ENCODE measurements at places on chromosomes 7 and 10.

DNA sequence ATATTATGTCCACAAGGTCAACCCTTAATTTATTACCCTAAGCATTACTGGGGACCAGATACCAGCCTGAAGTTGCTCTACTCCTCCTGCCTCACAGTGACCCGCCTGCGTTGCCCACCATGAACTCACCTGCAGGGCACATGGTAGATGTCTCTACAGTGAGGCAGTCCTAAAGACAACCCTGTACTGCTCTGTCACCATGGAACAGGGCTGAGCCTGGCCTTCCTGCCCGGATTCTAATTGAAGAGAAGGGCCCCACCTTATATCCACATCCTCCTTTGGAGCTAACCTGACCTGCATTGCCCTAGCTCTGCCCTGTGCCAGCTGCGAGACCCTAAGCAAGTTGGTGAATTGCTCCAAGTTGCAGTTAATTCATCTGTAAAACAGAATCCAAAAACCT is 4.1 kb downstream of the SH3PXD2A start:
- peaks cover 5% of the 10 kb centered on the region for H3K4me1 ChIP-seq
- H3K36me3 ChIP-seq = no peaks in the 10 kb centered on the region
- H3K27me3 ChIP-seq = peaks cover 30% of the 10 kb centered on the region
- DNase-seq = no peak
- H3K4me3 ChIP-seq = no peak overlapping the region

DNA sequence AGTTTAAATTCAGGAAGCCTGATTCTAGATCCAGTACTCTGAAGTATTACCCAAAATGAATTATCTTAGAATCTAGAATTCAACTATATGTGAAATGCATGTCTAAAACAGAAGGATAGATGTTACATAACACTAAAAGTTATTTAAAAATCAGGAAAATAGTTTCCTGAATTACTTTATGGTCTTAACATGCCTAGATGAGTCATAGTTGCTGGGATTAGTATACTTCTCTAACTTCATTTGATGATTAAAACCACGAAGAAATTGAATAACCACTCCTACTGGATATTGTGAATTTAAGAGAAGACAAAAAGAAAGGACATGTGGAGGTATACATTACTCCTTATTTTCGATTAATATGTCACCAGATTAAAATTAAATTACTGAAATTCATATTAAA is 65.5 kb downstream of the ATAD1 start:
- no peak for DNase-seq
- no peaks in the 10 kb centered on the region for H3K27me3 ChIP-seq
- peaks cover 6% of the 10 kb centered on the region for H3K36me3 ChIP-seq
- H3K27ac ChIP-seq = no peak overlapping the region
- peaks cover 7% of the 10 kb centered on the region for H3K4me1 ChIP-seq
- no peak overlapping the region for H3K4me3 ChIP-seq

GRCh38 chr10:104631946-104632345 is 9.1 kb upstream of the SORCS3 start:
- H3K36me3 ChIP-seq = no peaks in the 10 kb centered on the region
- no peaks in the 10 kb centered on the region for H3K4me1 ChIP-seq
- H3K4me3 ChIP-seq = no peak overlapping the region
- no peak overlapping the region for H3K27ac ChIP-seq

GRCh38 chr7:50693455-50694130 is 89.1 kb downstream of the GRB10 start:
- peaks cover 2% of the 10 kb centered on the region for H3K36me3 ChIP-seq
- no peak overlapping the region for H3K27ac ChIP-seq

GRCh38 chr7:24318326-24318725 is 34.3 kb downstream of the NPY start:
- no peaks in the 10 kb centered on the region for H3K36me3 ChIP-seq
- H3K4me3 ChIP-seq = no peak overlapping the region
- peak; percentile 10 for DNase-seq
- H3K4me1 ChIP-seq = peaks cover 5% of the 10 kb centered on the region

GRCh38 chr7:46513447-46513848 is 592.4 kb upstream of the IGFBP3 start:
- no peak overlapping the region for H3K27ac ChIP-seq
- H3K36me3 ChIP-seq = no peaks in the 10 kb centered on the region
- H3K4me3 ChIP-seq = no peak overlapping the region
- no peaks in the 10 kb centered on the region for H3K4me1 ChIP-seq
- no peaks in the 10 kb centered on the region for H3K27me3 ChIP-seq

DNA sequence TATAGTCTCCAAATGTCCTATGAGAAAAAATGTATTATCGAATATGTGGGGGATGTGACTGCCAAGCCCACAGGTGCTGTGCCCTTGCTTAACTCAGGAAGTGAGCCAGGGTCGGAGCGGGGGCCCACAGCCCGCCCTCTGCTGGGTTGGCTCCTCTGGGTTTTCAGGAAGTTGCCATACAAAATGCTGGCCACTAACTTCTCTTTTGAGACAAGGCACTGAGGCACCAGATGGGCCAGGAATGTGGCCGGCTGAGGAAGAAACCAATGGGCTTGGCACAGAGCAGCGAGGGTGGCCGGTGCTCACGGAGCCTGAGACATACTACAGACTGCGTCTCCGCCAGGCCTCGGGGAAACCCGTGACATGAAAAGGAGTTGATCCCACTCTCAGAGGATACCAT is 58.9 kb downstream of the FAM53B start:
- no peak overlapping the region for H3K4me3 ChIP-seq
- DNase-seq = no peak
- H3K36me3 ChIP-seq = peaks cover 4% of the 10 kb centered on the region
- H3K27me3 ChIP-seq = no peaks in the 10 kb centered on the region
- H3K4me1 ChIP-seq = no peaks in the 10 kb centered on the region

GRCh38 chr7:36589391-36589790 is 134.9 kb downstream of the AOAH start:
- DNase-seq = no peak
- H3K4me3 ChIP-seq = no peak overlapping the region
- no peak overlapping the region for H3K27ac ChIP-seq
- H3K36me3 ChIP-seq = no peaks in the 10 kb centered on the region
- no peaks in the 10 kb centered on the region for H3K27me3 ChIP-seq

GRCh38 chr7:143243111-143243510 is 20.1 kb upstream of the GSTK1 start:
- no peak overlapping the region for H3K4me3 ChIP-seq
- DNase-seq = no peak
- no peaks in the 10 kb centered on the region for H3K27me3 ChIP-seq

- DNase-seq = no peak
- H3K27ac ChIP-seq = no peak overlapping the region
- H3K27me3 ChIP-seq = no peaks in the 10 kb centered on the region
- H3K4me1 ChIP-seq = no peaks in the 10 kb centered on the region
- H3K36me3 ChIP-seq = no peaks in the 10 kb centered on the region
These were observed 108.5 kb upstream of the SLC25A13 start for GRCh38 chr7:96430356-96430755.

DNA sequence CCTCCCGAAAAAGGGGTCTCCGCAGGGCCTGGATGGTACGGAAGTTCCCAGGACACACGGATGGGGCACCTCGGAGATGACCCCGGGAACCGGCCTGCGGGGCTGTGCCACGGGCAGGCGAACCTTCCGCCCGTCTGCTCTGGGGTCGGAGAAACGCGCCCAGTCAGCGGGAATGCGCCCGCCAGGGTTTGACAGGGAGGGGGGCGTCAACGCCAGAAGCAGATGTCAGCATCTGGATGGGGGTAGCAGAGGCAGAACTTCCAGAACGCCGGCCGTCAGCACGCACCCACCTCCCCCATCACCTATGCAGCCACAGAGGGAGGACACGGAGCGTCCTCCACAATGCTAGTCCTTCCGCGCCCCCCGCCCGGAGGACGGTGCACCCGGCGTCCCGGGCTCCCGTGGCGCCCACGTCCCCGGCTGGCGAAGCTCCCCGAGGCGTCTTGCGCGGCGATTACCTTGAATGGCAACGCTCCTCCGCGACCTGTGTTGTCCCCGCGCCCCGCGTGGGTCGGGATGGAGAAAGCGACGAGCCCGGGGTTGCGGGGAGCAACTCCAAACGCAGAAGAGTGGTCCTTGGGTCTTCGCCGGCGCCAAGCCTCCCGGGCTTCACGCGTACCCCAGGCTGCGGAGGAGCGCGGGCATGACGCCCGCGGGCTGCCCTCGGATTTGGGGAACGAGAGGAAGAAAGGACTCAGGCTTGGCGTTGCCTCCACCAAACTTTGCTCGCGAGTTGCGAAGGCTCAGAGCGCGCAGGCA is 561 bp downstream of the FGFR2 start:
- H3K27ac ChIP-seq = peak overlapping the region; percentile 92
- H3K4me3 ChIP-seq = peak overlapping the region; percentile 97
- H3K36me3 ChIP-seq = peaks cover 11% of the 10 kb centered on the region
- peaks cover 14% of the 10 kb centered on the region for H3K4me1 ChIP-seq
- DNase-seq = peak; percentile 72

DNA sequence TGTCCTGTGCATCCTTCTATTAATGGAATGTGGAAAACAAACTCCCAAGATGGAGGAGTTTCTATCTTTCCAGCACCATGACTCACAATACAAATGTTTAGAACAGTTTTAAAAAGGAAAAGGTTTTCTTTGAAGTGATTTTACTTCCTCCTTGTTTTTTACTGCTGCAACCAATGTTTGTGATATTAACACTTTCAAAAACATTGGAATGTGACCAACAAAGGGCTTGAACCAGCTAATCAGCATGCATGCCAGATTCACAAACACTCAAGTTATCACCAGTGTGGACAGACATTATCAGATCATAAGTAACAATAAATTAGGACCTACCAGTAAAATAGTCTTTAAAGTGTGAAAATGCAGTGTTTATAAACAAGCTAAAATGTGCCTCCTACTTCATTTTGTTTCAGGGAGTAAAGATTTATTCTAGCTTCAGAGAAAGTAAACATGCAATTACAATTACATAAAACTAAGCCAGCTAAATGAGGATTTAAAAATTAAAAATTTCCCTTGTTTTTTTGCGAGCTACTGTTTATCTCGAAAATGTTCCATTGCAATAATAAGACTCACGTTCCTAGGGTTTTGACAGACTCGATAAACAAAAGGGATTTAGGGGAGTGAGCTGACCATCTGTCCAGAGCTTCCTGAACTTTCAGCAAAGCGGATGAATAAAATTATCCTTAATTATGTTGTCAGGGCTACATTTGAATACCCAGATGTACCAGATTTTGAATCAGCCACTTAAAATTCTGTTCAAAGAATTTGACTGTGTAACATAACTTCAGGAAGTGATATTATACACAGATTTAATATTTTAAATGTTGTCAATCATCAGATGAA is 29.8 kb downstream of the CPVL start:
- H3K4me1 ChIP-seq = peaks cover 3% of the 10 kb centered on the region
- no peaks in the 10 kb centered on the region for H3K36me3 ChIP-seq
- no peak overlapping the region for H3K27ac ChIP-seq
- no peak overlapping the region for H3K4me3 ChIP-seq
- no peaks in the 10 kb centered on the region for H3K27me3 ChIP-seq

GRCh38 chr7:30090111-30090510 is 44.7 kb upstream of the MTURN start:
- no peaks in the 10 kb centered on the region for H3K4me1 ChIP-seq
- H3K36me3 ChIP-seq = no peaks in the 10 kb centered on the region
- DNase-seq = no peak
- no peaks in the 10 kb centered on the region for H3K27me3 ChIP-seq
- no peak overlapping the region for H3K4me3 ChIP-seq
- H3K27ac ChIP-seq = no peak overlapping the region

DNA sequence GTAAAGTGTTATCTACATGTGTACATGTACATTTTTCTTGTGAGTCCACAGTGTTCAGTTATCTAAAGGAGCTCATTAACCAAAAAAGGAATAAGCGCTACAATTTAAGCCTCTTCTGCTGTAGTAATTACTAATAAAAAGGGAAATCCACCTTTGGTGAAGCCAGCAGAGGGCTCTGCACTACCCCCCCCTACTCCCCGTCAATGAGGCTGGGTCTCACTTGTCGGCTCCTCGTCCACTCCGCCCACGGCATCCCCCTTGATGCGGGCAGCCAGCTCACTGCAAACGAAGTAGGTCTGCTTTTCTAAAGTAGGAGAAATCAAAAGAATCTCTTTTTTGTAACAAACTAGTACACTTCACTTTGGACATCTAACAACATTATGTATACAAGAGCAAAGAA is 4.7 kb upstream of the WASHC2A start:
- H3K36me3 ChIP-seq = no peaks in the 10 kb centered on the region
- no peak for DNase-seq
- no peak overlapping the region for H3K27ac ChIP-seq
- no peaks in the 10 kb centered on the region for H3K4me1 ChIP-seq

GRCh38 chr7:155997431-155998327 is 185.4 kb upstream of the SHH start:
- no peak overlapping the region for H3K27ac ChIP-seq
- peak; percentile 34 for DNase-seq
- no peaks in the 10 kb centered on the region for H3K27me3 ChIP-seq
- H3K36me3 ChIP-seq = no peaks in the 10 kb centered on the region

- no peaks in the 10 kb centered on the region for H3K27me3 ChIP-seq
- H3K4me3 ChIP-seq = no peak overlapping the region
- no peaks in the 10 kb centered on the region for H3K4me1 ChIP-seq
- H3K36me3 ChIP-seq = no peaks in the 10 kb centered on the region
- no peak overlapping the region for H3K27ac ChIP-seq
These were observed 18.7 kb downstream of the FRMD4A start for GRCh38 chr10:14312014-14312413.

DNA sequence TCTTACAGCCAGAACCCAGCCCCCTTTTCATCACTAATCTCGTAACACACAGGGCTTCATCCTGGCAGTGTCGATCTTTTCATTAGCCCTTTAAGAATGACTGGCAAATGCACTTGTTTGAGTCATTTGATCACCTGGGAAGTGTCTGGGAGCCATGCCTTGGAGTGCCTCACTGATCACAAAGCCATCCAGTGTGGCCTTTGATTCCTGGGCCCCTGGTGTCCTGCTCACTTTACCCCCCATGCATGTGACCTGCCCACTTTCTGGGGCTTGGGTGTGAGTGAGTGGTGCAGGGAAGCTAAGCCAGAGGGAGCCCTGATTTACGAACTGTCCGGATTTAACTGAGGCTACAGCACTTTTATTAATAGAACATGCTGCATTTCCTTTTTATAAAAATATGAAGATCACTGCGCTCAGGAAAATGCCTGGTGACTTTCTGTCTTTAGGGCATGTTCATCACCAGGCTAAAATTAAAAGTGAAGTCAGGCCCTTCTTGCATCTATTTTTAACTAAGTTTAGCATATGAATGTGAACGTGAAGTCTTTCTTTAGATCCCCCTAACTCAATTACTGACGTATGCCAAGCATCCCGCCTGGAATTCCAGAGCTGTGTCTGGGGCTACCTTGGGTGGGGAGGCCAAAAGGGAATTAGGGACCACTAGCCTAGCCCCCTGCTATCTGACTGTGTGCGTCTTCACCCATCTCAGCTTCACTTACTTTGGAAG is 23.6 kb downstream of the RBM20 start:
- H3K27me3 ChIP-seq = peaks cover 5% of the 10 kb centered on the region
- no peak overlapping the region for H3K27ac ChIP-seq
- H3K4me3 ChIP-seq = no peak overlapping the region
- no peak for DNase-seq
- H3K4me1 ChIP-seq = peaks cover 22% of the 10 kb centered on the region
- no peaks in the 10 kb centered on the region for H3K36me3 ChIP-seq

DNA sequence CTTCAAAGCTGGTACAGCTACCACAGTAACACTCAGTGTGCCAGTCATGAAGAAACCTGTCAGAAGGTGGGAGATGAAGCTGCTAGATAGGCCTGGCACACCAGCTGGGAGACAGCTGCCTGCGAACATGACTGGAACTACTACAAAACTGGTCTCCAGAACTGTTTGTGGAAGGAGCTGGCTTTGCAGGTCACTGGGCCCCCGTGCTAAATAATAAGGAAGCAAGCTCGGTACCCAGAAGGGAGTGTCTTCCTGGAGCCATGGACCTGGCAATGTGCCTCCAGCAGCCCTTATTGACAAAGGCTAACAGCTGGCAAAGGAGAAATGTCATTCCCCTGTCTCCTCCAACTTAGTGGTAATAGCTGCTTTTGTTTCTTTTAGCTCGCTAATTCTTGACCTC is 1217.6 kb upstream of the LRRN3 start:
- no peak overlapping the region for H3K27ac ChIP-seq
- H3K4me3 ChIP-seq = no peak overlapping the region
- DNase-seq = no peak
- H3K27me3 ChIP-seq = no peaks in the 10 kb centered on the region
- H3K4me1 ChIP-seq = no peaks in the 10 kb centered on the region

Data from H1 (cell line).